ENCODE measurements at places on chromosomes 13 and 19.

DNA sequence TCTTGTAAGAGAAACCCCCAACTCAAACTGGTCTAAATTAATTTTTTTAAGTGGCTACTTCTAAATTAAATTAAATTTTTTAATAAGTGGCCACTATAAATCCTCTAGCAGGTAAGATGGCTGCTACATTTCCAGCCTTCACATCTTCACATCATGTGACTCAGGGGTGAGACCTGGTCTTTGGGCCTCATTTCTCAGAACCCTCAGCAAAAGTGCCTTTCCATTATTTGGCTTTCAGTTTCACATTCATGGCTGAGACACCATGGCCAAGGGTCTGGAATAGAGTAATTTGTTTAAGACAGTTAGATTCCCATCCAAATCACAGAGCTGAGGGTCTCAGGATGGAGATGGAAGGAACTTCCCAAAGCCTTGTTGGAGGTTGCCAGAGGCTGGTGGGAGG lies 47.5 kb downstream of the DCT start:
- no peak for DNase-seq

DNA sequence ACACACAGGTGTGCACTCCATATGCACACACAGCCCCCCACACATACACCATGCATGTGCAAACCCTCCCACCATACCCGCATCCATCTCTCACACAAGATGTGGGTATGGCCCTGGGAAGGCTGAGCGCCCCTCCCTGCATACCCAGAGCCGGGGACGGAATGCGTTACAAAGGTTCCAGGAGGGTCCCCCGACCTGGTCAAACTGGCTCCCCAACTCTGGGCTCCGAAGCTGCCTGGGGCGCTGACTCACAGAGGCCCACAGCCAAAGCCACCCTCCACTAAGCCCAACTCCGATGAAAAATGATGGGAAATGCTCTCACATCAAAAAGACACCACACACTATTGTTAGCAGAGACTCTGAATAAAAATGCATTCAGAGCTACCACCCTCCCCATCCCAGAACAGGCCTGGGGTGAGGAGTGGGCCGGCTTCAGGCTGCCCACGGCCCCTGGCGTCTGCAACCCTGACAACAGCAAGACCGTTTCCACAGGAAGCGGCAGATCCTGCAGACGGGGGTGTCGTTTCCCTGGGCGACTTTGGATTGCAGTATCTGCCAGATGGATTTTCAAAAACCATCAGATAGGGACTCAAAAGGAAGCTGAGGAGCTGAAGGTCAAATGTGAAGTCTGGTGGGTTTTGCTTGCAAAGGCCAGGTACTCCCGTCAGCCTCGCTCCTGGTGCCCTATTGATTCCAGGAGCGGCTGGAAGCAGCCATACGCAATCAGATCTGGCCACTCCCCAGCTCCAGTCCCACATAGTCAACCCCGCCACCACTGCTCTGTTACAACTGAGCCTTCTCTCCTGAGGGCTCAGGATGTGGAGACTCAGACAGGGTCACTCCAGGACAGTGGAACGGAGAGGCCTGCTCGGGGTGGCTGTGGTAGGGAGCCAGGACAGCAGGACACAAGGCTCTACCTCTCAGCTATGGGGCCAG lies 14.3 kb downstream of the PEPD start:
- no peak for DNase-seq

DNA sequence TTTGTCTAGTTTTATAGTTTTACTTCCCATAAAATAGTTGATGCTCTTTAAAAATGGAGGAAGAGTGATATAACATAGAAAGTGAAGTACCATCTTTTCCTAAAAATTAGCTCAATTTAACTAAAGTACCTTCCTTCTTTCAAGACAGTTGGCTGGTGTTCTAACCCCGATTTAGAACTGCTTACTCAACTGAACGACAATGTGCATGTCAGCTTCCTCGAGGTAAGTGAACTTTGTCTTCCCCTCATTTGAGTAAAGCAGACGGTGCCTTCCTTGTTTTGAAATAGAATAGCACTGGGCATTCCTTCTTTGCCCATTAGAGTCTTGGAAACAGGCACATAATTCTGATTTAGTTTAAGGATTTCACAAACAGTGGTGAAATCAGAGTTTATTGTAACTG lies 1519.2 kb downstream of the EFNB2 start:
- DNase-seq = no peak

DNA sequence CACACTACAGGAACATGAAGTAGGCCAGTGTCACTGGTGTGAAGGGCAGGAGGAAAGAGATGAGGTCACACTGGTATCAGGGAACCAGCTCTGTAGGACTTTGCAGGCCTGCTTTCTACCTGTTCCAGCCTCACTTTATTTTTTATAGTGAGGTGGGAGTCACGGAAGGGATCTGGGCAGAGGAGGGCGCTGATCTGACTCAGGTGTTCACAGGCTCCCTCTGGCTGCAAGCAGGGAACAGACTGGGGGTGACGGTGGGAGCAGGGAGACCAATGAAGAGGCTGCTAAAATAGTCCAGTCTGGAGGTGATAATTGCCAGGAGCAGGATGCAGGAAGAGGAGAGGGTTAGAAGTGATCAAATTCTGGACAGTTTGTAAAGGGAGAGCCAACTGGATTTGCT lies 2.8 kb downstream of the THAP8 start:
- no peak for DNase-seq

GRCh38 chr19:38478273-38478971 lies 44.9 kb downstream of the RYR1 start:
- no peak for DNase-seq

DNA sequence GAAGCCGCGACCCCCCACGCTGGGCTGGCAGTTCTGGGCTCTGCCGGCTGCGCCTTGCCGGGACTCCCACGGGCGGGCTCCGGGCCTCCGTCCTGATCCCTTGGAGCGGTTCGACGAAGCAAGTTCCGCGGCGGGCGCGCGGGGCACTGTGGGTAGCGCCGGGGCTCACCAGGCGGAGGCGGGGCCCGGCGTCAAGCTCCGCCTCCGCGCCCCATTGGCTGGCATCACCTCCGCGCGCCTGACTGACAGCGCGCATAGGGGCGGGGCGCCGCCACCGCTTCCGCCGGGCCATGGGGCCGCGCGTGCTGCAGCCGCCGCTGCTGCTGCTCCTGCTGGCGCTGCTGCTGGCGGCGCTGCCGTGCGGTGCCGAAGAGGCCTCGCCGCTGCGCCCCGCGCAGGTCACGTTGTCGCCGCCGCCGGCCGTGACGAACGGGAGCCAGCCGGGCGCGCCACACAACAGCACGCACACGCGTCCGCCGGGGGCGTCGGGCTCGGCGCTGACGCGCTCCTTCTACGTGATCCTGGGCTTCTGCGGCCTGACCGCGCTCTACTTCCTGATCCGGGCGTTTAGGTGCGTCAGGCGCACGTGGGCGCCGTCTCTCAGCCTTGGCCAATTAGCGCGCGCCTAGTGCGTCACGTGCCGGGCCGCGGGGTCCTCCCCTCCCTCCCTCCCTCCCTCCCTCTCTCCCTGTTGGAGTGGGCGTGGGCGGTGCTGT lies at the start of gene FAM174C:
TSS of gene FAM174C (plus strand) at position 271 of the 716 bp plus-strand sequence. CDS start at position 291, 20 bp downstream.
- peak; percentile 94 for DNase-seq

- DNase-seq = no peak
Observed at GRCh38 chr13:27001705-27002104, 169.9 kb downstream of the USP12 start.

DNA sequence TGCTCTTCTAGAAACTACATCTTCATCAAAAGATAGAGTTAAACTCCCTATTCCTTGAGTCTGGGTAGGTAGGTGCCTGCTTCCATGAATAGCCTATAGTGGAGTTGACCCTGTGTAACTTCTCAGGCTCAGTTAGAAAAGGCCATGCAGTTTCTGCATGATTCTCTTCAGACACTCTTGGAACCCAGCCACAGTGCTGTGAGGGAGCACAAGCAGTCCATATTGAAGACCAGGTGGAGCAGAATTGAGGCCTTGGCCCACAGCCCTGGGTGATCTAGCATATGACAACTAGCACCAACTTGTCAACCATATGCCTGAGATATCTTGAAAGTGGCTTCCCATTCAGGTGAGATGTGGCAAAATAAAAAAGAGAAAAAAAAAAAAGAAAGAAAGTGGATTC lies 10.3 kb upstream of the PAN3 start:
- no peak for DNase-seq

DNA sequence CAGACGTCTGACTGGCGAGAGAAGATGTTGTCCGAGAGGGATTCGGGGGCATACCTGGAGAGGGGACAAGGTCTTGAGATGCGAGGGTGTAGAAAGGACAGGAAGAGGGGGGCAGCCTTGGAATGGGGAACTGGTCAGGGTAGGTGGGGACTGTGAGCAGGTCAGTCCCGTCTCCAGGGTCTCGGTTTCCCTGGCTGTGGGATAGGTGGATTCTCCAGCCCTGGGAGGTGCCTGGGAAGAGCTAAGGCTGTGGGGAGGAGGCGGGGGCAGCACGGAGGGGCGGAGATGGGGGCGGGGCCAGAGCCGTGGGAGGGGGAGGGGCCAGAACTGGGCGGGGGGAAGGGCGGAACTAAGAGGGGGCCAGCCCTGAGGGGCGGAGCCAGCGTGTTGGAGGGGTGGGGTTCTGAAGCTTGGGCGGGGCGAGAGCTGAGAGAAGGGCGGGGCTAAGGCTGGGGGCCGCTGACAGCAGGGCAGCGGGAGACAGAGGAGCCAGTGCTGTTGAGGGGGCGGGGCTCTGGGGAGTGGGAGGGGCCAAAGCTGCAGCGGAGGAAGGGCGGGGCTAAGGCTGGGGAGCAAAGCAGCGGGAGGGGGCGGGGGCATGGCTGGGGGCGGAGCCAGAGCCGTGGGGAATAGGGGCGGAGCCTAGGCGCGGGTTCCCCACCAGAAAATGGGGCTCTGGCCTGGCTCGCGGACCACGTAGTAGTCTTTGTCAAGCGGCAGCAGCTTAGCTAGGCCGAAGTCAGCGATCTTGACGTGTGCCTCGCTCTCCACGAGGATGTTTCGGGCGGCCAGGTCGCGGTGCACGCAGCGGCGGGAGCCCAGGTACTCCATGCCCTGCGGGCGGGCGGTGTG lies 9.5 kb upstream of the INSL3 start:
- peak; percentile 28 for DNase-seq
